ENCODE measurements at places on chromosomes 5 and 9.

DNA sequence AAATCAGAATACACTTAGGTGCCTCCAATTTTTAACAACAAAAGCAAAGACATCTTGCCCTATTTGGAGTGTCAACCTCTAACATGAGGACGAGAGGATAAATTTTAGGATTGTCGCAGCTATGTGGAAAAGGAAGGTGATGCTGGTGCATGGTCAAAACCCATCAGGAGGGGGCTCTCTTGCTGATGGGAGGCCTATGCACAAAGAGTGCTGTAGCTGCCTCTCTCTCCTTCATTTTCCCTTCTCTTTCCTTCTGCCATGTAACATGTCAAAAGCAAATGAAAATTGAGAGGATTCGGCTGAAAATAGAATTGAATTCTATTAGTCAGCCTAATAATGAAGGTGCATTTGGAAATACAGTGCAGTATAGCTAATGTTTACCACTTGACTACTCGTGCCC is 578.7 kb upstream of the ZNF462 start:
- DNase-seq = peak; percentile 9

- peak; percentile 48 for DNase-seq
These were observed 74.7 kb downstream of the PIK3R1 start for GRCh38 chr5:68290260-68290674.

GRCh38 chr5:74034733-74035132 is 408.7 kb downstream of the ARHGEF28 start:
- DNase-seq = no peak

DNA sequence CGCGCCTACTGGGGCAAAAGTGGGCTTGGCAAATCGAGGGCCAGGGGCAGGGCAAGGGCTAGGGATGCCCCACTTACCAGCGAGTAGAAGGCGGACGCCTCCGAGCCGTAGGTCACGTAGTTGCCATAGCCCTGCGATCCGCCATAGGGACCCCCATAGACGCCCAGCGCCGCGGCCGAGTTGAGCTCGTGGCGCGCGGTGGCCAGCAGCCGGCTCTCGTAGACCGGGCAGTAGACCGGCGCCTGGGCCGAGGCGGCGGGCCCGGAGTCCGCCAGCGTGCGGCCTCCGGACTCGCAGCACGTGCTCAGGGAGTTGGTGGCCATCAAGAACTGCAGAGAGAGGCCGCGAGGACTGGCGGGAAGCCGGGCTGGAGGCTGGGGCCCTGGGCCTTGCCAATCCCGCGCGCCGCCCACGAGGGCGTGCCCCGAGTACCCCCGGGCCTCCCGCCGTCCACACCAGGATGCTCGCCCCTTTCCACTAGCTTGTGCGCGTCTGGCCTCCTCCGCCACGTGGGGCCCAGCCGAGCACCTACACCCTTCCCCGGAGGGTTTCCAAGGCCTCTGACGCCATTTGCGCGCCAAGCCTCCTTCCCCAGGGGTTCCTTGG is 891 bp downstream of the IRX4 start:
- DNase-seq = no peak

- DNase-seq = no peak
These were observed 9.7 kb upstream of the SLC36A2 start for GRCh38 chr5:151357097-151357496.

DNA sequence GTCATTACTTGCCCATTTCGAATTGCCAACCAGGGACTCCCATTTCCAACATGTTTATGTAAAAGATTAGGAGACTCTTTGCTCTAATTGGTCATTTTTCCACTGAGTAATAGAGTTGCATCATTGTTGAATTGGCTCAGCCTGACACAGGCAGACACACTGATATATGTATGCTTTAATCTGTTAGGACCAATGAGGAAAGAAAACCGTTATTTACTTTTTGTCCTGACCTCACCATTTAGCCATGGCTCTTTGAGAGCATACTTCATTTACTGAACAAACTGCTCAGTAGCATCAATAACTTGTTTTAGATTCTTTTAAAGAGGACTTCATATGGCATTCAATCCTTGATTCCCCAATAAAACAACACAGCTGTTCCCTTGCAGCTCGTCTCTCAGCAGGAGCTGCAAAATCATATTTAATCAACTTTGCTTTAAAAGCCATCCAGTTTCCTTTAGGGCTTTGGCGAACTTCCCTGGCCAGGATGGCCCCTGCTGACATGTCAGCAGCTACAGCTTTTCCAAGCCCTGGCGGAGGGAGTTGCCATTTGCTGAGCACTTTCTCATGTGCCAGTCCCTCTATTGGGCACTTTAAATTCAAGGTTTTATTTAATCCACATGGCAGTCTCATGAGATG is 251.5 kb upstream of the TNC start:
- peak; percentile 90 for DNase-seq

DNA sequence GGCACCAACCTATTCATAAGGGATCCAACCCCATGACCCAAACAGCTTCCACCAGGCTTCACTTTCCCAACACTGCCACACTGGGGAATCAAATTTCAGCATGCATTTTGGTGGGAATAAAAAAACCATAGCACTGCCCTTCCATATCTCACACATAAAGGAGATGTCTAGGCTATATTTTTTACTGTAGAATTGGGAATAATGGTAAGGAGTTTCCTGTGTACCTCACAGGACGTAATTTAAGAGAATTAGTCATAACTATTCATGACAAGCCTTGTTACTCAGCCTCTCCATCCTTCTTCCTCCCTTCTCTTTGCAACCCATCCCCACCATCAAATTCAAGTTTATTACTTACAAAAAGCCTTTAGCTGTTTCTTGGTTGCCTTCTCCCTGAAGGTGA is 352.1 kb downstream of the MLLT3 start:
- no peak for DNase-seq

GRCh38 chr5:131776450-131776849 is 20.4 kb downstream of the FNIP1 start:
- DNase-seq = peak; percentile 12

- no peak for DNase-seq
These were observed 3.5 kb downstream of the HDHD3 start for GRCh38 chr9:113373256-113373655.
